ENCODE measurements at places on chromosomes 3 and 15. TPM values are rescaled to one million over a fixed set of nuclear protein-coding genes. Genes with fewer than 3 reads are reported as not detected.

DNA sequence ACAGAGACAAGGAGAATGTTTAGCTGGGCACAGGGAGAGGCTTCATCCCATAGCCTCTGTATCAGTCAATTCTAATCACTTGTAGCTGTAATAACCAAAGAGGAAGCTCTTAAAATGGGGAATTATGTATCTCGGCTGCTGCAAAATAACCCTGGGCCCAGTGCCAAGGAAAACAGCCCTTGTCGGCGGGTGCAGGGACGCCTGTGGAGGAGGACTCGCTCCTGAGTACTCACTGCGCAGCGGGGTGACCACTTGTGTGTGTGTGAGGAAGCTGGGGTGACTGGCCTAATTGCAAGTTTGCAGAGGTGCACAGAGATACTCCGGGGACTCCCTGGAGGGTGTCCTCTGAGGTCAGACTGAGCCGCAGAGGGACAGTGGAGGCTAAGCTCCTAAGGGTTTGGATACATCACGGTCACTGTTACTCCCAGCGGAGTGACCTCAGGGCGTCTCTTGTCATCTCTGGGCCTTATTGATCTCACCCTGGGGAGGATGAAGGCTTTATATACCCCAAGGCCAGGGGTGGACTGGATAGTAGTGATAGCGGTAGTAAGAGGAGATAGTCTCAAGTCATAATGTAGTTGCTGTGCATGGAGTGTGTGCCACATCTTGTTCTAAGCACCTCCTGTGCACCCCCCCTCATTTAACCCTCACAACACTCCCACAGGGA, 37.2 kb downstream of the SLC6A6 start:
- no peak for DNase-seq

DNA sequence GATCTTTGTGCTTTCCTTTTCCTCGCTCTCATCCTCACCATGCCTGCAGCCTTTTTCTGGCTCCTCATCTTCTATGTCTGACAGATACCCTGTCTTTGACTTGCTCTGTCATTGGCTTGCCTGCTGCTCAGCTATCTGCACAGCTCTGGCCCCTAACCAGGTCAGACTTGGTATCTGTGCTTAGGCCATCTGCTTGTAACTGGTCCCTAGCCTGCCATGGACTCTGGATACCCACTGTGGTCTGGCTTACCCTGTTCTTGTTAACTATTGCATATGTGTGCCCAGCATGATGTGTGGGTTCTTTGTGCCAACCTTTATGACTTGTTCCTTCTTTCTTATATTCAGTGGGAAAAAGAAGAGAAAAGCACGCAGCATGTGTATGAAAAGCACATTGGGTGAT, 109.7 kb upstream of the ROPN1 start:
- no peak for DNase-seq

DNA sequence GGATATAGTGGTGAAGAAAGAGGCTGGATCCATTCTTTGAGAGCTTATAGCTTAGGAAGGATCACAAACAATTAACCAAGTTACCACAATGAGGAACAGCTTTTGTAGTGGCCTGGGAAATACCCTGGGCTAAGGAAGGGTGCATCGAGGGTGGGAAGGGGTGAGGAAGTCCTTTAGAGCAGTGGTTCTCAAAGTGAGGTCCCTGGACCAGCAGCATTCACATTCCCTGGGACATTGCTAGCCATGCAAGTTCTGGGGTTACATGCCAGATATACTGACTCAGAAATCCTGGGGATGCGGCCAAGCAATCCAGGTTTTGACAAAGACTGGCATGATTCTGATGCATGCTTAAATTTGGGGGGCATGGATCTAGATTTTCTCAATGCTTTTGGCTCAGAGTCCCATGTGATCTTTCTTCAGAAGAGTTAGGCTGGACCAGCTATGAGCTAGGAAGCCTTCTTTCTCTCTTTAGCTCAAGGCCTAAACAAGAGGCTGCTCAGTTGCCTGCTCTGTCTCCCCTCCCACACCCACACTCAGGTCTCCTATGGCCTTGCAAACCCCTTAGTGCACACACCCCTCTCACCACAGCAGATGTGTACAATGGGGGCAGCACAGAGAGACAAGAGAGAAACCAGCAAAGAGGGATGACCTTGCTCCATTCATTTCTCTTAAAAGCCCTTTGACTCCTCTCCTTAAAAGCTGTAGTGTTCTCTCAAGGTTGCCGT, 1.8 kb upstream of the CCR1 start:
- DNase-seq = no peak

DNA sequence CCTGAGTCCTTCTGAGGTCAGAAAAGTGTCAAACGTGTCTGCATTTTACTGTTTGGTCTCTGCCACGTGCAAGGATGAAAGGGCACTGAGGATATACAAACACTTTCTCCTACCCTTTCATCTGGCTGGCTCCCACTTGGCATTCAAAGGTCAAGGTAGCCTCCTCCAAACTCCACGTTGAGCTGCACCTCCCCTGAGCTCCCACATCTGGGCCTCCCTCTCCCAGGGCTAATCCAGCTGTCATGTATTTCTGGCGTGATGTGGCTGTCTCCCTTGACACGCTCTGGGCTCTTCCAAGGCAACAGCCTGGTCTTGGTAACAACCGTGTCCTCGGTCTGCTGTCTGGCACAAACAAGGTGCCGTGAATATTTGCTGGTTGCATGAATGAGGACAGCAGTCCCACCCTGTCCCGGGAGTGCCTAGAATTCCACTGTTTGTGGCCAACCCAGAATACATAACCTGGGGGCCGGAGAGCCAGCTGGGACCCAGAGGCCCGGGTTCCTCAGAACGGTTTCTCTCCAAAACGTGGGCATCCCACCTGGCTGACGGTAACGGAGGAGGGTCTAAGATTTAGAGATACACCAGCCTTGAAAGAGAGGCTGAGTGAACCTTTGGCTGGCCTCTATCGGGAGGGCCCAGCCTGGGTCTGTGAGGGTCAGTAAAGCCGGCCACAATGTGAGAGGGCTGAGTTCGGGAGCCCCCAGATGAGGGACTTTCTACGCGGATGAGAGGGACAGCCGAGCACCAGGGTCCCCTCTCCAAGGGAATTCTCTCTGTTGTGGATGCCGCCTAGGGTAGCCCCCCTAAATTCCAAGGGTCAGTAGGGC, 767 bp downstream of the GLT8D1 start:
- peak; percentile 40 for DNase-seq

The GMNC gene
- polyA plus RNA-seq = not detected

The MFGE8 gene
- polyA plus RNA-seq = 13.6 TPM
